ENCODE measurements at places on chromosomes 5 and 9. TPM values are rescaled to one million over a fixed set of nuclear protein-coding genes. Genes with fewer than 3 reads are reported as not detected.
A peak's percentile ranks its signal among the peaks of the same experiment; 100 is the strongest.

The UBAP1 gene
- total RNA-seq, result 15.3 TPM

The TEX48 gene
- not detected for total RNA-seq

The SLC34A1 gene
- not detected for total RNA-seq

The HRH2 gene
- not detected for total RNA-seq

The CENPH gene
- total RNA-seq, result 81.4 TPM

DNA sequence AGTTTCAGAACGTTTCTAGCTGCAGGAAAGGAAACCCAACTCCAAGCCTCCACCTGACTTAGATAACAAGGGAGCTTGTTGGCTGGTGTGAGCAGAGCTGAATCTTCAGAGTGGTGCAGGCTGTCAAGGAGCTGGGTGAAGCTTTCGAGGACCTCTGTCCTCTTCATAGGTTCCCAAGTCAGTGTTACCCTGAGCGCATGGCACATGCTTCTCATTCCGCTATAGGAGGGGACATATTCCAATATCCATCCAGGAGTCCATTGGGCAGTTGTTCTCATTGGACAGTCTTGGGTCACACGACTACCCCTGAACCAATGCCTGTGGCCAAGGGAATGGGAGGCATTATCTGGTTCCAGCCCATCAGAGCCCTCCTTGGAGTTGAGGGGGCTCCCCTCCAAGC is 50.3 kb downstream of the DUSP1 start:
- DNase-seq, result no peak

- DNase-seq, result peak; percentile 53
These were observed 247.7 kb upstream of the ANKRD55 start for GRCh38 chr5:56480705-56481427.

DNA sequence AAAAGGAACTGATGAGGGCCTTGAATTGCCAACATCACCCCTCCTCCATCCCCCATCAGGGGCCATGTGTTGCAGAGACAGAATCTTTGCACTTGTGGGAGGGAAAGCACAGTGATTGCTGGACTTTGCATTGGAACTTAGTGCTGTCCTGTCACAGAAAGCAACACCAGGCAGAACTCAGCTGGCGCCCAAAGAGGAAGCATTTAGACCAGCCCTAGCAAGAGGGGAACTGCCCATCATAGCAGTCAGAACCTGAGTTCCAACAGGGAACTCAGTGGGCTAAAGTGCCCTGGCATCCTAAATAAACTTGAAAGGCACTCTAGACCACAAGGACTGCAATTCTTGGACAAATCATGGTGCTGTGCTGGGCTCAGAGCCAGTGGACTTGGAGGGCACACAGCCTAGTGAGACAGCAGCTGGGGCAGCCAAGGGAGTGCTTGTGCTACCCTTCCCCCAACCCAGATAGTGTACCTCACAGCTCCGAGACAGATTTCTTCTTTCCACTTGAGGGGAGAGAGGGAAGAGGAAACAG is 128.1 kb downstream of the ACTL7B start:
- DNase-seq, result no peak

- no peak for DNase-seq
These were observed 2174.1 kb upstream of the WWC1 start for GRCh38 chr5:166117072-166118066.

- no peak for DNase-seq
These were observed 96.4 kb downstream of the ADCY2 start for GRCh38 chr5:7492371-7492770.

- DNase-seq, result no peak
These were observed 22.7 kb upstream of the CDKN2B start for GRCh38 chr9:22031655-22032411.

GRCh38 chr5:62340392-62340791 is 34.4 kb downstream of the KIF2A start:
- DNase-seq, result no peak

GRCh38 chr5:149380466-149381121 is 1.5 kb upstream of the IL17B start:
- DNase-seq, result no peak

- DNase-seq, result peak; percentile 29
These were observed 180.4 kb downstream of the GAS1 start for GRCh38 chr9:86766912-86767311.

GRCh38 chr9:21660976-21661375 is 141.5 kb upstream of the MTAP start:
- DNase-seq, result no peak

DNA sequence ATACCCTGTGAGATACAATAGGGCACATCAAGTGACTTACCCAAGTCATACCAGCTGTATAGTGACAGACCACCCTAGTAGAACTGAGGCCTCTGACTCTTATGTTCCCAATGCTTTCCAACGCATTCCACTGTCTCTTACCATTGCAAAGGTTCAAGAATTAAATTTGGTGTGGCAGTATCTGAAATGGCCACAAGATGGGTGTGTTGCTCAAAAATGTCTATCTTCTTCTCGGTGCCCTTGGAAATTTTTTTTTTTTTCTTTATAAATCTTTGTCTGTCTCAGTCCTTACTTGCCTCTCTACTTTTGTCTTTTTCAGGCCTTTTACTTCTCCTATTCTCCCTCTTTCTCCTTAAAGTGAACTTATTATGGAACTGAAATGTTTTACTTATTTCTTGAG is 48.4 kb downstream of the GPR21 start:
- peak; percentile 63 for DNase-seq

GRCh38 chr5:112906637-112907036 is 15.4 kb downstream of the REEP5 start:
- no peak for DNase-seq

- DNase-seq, result no peak
These were observed 190.3 kb upstream of the PTGER4 start for GRCh38 chr5:40489421-40489820.

DNA sequence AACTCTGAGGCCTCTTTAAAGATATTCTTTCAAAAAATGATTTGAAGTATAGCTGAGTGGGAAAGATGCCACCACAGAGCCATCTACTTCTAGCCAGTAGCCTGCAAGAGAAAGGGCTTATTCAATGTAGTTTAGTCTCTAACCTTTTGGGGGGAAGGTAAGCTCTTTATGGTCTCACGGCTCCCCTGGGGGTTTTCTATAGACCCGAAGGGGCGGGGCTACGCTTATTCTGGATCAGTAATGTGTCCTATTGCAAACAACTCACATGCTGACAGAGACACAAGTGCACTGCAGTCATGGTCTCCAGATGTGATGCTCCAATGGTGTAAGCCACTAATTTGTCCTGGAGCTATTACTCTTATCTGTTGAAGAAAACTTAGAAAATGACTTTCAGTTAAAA is 53.4 kb upstream of the RPS23 start:
- DNase-seq, result no peak

DNA sequence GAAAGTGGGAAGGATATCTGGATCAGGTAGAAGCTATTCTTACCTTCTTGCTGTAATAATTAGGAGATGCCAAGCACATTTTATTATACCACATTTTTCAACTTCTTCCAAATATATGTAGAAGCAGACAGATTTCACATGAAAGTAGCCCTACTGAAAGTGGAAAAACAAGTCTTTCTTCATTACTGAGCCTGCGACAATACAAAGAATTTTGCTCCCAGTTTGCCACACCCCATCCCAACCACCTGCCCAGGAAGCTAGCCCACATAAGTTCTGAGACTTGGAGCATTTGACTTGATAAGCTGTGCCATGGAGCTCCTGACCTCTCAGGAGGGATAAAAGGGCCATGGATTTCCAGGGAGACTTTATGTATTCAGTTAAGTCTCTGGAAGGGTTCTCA is 249.1 kb upstream of the ADCY2 start:
- DNase-seq, result no peak

GRCh38 chr5:125584140-125584520 is 837.7 kb upstream of the ZNF608 start:
- DNase-seq, result no peak

DNA sequence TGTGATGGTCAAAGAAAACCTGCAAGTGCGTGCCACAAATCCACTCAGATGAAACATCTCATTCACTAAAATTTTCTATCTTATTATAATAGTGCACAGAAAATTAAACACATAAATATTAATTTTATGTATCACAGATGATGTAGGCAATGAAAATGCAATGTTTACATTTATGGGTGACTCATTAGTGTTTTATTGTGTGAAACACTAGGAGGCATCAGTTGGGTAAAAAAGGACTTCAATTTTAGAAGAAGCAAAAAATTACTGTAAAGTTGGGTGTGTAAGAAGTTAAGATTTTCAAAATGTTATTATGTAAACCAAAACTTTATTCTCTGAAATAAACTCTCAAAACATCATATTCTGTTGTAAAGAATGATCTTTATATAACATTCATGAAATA is 4.0 kb downstream of the MEF2C start:
- no peak for DNase-seq

DNA sequence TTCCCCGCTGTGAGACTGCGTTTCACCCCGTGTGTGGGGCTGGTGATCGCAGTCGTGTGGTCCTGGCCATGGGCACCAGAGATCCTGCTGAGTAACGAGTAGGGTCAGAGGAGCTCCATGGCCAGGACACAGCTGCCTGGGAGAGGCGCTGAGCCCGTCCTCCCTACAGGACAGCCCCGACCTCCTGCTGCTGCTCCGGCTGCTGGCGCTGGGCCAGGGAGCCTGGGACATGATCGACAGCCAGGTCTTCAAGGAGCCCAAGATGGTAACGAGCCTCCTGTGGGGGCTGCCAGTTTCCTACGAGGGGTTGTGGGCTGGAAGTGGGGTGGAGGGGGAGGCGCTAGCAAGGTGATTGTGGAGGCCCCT is 11.0 kb downstream of the NELFB start:
- DNase-seq, result no peak

- DNase-seq, result no peak
These were observed 27.6 kb downstream of the ACTL7A start for GRCh38 chr9:108889649-108890067.

DNA sequence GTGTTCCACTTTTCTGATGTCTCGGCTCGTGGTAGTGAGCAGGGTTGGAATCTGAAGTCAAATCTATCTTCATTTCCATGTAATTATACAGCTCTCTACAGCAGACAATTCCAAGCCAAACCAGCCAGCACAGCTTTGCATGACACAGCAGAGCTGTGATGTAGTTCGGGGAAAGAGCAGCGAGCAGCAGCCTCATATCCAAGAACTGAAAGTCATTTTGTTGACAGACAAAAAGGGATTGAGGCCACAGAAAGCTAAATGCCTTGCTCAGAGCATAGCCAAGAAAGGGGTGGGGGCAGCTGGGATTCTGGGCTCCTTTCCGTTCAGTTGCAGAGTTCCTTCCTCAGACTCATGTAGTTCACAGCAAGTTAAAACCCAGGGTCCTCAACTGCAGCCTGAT is 32.1 kb downstream of the LCP2 start:
- no peak for DNase-seq
